SW 1271 (cell line): ENCODE measurements at places on chromosomes 7 and 10.

DNA sequence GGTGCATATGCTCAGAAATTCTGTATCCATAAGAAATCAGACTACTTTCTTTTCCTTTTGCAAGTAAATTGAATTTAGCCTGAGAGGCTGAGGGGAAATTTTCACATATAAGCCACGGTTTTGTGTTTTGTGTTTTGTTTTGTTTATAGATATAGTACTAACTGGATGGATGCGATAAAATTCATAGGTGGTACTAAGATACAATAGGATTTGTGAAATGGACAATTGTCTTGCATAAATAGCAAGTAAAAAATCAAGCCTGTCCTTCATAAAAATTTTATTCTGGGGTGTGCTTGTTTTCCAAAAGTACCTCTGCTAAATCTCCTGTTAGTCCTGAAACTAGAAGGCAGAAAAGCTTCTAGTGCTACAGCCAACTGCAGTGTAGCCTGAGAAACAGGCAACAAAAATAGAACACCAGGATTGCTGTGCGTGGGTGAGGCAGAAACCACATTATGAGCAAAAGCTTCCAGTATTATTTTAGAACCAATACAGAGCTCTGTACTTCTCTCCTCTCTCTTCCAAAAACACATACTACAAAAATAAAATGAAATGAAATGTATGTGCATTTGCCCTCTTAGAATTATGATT, 634 bp upstream of the HDAC9 start:
- DNase-seq: no peak

DNA sequence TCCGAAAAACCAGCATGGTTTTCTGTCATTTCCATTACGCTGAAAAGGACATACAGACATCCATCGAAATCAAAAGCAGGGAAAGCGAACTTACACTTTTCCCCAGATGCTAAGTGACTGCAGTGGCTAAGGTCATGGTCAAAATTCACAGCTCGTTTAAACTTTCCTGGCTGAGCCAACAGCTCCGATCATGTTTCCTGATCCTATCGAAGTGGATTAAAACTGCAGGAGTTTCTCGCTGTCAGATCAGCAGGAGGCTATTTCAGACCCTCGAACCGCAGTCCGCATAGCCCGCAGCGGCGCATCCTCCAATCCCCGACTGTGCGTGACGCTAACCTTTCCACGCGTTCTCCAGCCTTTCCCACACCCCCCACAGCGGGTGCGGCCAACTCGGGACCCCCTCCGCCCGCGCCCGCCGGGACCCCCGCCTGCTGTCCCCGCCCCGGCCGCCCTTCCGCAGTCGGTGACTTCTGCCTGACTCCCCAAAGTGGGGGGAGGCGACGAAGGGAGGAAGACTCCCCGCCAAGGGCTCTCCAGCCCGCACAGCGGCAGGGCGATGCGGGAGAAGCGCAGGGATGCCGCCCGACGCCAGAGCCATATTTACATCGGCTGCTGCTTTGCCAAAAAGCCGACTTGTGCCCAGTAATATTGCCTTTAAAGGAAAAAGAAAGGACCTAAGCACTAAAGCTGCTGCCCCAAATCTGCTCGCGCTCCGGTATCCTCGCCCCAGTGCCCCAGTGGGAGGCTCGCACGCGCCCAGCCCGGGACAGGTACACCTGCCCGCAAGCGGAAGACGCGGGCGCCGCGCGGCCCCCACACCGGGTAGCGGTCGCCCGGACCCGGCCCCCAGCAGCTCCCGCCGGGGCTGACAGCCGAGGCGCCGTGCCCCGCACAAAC, 1.2 kb downstream of the PIP4K2A start:
- no peak for DNase-seq

DNA sequence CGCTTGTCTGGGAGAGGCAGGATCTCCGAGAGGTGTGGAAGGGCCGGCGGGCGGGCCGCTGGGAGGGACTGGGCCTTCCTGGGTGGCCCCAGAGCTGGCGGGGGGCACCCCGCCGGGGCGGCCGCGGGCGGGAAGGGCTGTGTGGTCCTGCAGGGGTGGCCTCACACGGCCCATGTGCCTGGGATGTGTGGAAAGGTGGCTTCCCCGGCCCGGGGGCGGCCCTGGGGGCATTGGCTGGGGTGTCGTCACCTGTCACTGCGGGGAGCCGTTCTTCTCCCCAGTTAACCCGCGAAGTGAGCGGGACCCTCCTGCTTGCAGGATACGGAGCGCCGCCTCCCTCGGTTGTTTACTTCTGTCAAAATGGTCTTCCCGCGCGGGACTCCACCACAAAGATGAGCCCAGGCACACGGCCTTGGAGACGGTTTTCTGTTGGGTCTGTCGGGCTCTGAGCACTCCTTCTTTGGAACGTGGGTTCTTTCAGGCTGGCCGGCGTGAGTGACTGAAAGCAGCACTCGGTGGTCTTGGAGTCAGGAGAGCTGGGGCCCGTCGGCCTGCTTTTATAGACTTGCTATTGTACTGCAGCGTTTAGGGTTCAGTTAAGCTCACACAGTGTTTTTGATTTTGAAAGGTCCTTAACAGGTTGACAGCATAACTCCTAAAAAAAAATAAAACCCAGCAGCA, 700 bp downstream of the SMC3 start:
- DNase-seq: no peak

GRCh38 chr10:116690356-116691322, 51.7 kb downstream of the HSPA12A start:
- DNase-seq: no peak

DNA sequence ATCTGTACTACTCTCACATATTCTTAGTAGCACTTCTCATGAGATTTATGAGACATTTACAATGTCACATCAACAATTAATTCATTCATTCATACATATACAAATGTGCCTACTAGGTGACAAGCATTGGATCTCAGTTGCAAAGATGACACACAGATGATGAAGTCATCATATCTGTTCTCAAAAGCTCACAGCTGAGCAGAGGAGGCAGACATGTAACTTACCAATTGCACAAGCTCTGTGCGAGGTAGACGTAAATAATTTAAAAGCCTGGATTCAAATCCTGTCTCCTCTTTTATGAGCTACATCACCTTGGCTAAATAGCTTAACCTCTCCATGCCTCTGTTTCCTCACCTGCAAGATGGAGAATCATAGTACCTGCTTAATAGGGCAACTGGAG, 109.4 kb upstream of the FAM133B start:
- DNase-seq: no peak

GRCh38 chr7:104985259-104985617, 28.8 kb upstream of the KMT2E start:
- DNase-seq: no peak

GRCh38 chr7:131538813-131539179, 17.6 kb downstream of the PODXL start:
- DNase-seq: no peak

GRCh38 chr10:4201866-4202825, 417.1 kb upstream of the KLF6 start:
- no peak for DNase-seq

DNA sequence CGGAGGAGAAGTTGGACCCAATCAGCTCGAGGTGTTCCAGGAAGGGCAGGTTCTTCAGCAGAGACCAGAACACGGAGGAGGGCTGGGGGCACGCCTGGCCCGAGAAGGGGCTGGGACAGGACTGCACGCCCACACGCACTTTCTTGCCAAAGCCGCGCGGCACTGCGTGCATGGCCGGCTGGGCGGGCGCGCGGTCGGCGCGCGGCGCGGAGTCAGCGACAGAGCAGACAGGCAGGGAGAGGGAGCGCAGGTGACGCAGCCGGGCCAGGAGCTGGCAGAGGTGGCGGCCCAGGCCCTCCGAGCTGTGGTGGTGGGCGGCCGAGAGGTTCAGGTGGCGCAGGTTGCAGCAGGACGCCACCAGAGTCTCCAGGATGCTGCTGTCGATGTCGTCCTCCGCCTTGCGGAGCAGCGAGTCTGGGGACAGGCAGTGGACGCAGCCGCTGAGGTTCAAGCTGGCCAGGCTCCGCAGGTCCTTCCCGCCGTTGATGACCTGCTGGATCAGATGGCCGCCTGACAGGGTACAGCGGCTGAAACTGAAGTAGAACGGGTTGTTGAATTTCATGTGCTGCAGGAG, 77.2 kb upstream of the TNRC18 start:
- DNase-seq: no peak

DNA sequence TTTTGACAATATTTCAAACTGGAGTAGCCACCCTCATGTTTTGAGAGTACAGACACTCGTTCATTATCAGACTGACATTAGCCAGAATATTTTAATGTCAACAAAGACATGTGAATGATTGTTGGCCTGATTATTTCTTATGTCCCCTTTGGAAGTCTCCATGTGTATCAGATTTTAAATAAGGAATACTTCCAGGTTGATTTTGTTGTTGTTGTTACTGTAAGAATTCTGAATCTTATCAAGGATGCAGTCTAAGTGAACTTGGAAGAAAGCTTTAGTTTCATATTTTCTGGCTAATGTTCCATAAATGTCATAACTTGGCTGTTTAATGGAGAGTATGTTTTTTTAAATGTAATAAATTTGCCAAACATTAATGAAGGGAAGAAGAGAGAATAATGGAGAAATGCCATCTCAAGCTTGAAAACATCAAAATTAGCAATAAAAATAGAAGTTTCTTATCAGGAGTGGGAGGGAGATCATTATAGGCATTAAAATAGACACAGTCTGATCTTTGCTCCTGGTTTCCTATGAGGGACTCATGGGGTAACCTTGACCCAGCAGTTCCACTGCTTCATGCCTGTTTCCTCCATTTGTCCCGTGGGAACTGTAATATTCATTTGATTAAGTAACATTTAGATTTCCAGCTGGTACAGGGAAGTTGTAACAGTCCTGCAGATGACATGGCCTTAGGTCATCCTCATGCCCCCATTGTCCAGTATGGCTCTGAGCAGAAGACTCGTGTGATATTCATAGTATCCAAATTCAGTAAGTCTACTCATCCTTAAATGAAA, 122.4 kb upstream of the KIAA1217 start:
- no peak for DNase-seq

- DNase-seq: no peak
Measured at GRCh38 chr7:35707422-35707821, 12.5 kb upstream of the HERPUD2 start.

DNA sequence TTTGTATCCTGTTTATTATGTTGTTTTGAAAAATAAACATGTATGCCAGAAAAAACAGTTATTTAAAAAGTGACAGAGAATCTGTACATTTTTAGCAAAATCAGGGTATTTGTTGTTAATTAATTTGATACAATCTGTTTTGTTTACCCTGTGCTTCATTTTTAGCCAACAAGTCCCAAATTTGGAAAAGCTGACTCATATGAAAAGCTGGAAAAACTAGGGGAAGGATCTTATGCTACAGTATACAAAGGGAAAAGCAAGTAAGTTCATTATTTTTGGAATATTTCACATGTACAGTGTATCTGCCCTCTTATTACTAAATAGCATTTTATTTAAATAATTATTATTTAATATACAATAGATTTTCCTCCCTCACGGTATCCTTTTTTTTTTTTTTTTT, 151.4 kb downstream of the CDK14 start:
- DNase-seq: no peak

DNA sequence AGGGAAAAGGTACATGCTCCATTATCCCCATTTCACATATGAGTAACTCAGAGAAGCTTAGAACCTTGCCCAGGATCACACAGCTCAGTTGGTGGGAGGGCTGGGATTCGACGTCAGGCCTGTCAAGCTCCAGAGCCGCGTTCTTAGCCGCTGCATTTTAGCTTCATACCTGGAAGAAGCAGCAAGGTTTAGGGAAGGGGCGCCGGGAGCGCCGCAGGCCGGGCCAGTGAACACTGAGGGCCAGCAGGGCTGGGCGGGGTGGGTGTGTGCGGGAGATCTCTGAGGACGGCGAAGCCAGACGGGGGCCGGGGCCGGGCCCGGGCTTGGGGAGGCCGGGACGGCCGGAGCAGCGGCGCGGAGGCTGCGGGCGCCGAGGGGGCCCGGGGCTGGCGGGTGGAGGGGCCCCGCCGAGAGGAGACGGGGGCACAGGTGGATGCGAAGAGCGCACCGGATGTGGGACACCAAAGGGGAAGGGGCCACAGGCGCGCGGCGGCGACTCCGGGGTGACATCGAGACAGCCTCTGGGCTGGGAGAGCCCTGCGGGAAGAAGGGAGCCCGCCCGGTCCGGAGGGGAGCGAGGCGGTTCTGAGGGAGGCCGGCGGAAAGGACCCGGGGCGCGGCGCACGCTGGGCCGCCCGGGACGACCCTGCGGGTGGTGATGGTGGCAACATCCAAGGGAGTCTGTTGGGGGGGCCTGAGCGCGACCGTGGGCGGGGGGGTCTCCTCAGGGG, 498 bp downstream of the NDST2 start:
- DNase-seq: no peak

- no peak for DNase-seq
Measured at GRCh38 chr10:89426230-89426868, 12.0 kb downstream of the IFIT5 start.

DNA sequence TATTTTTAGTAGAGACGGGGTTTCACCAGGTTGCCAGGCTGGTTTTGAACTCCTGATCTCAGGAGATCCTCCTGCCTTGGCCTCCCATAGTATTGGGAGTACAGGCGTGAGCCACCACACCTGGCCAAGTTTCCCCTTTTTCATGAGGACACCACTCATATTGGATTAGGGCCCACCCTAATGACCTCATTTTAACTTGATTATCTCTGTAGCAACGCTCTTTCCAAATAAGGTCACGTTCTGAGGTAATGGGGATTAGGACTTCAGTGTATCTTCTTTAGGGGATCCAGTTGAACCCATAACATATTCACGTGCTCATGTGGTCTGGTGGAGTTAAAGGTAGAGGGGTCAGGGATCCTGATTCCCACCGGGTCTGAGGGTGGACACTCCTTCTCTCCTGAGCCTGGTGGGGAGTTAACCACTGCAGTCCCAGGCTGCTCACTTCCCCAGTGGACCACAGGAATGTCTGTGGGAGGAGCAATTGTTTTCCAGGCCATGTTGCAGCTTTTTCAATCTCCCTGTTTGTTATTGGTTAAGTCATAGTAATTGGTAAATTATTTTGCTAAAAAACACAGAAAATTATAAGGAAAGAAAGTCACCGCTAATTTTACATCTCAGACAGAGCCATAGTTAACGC, 130.5 kb downstream of the GRK5 start:
- no peak for DNase-seq

DNA sequence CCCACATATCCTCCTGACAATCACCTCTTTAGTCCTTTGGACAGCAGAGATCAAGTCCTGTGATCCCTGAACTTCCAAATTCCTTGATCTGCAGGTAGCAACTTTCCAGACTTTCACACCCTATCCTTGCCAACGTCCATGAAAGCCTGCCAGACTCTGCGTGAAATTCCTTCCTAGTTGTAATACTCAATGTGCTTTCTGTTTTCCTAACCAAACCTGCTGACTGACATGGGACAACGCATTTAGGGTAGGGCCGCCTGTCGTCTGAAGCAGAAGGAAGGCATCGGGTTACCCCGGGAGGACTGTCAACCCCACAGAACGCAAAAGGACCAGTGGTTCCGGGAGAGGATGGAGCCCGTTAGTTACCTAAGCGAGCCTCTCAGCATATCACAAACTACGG, 23.9 kb downstream of the ITGA8 start:
- DNase-seq: no peak

GRCh38 chr7:22256541-22257096, 100.3 kb downstream of the RAPGEF5 start:
- DNase-seq: no peak

- no peak for DNase-seq
Measured at GRCh38 chr10:70659306-70659705, 13.0 kb upstream of the ADAMTS14 start.
